ENCODE measurements at places on chromosomes 16 and 17.

- no peak for DNase-seq
Measured at GRCh38 chr16:85881436-85881835, 17.5 kb upstream of the IRF8 start.

DNA sequence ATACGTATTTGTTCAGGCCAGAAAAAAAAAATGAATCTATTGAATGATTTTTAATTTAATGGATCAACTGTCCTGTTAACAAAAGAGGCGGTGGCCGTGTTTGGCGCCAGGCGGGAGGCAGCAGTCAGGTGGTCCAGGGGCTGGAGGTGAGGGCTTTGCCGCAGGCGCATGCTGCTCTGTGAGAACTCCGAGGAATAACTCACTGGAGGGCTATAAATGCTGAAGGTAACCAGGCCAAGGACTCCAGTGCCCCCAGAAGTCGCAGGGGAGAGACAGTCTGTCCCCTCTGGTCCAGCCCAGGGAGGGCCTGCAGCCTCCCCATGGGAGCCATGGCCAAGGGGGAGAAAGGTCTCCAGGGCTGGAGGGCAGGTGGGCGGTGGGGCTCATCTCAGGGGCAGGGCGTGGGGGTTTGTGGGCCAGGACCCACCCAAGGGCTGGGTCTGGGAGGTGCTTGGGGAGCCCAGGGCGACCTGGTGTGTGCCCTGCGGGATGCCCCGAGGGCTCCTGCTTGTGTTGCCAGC lies 7.1 kb upstream of the BAHCC1 start:
- no peak for DNase-seq

- DNase-seq = no peak
Measured at GRCh38 chr17:4607773-4608187, 23.5 kb downstream of the SMTNL2 start.

DNA sequence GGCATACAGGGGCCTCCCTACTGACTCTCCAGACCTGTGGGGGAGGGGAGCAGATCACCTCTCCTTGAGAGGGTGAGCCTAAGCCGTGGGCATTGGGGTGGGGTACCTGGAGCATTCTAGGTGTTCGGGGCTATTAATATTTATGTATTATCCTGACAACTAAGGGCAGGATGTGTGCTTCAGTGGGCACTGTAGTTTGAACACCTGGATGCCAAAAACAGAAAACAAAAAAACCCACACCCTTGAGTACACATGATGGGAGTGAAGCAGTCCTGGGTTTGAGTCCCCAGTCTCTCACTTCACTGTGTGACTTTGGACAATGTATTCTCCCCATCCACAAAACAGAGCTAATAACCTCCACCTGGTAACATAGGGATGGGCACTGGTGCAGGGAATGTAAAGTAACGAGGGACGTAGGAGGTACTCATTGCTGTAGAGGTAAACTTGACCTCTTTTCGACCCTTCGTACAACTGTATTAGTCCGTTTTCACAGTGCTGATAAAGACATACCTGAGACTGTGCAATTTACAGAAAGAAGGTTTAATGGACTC lies 257.8 kb downstream of the CPPED1 start:
- no peak for DNase-seq

DNA sequence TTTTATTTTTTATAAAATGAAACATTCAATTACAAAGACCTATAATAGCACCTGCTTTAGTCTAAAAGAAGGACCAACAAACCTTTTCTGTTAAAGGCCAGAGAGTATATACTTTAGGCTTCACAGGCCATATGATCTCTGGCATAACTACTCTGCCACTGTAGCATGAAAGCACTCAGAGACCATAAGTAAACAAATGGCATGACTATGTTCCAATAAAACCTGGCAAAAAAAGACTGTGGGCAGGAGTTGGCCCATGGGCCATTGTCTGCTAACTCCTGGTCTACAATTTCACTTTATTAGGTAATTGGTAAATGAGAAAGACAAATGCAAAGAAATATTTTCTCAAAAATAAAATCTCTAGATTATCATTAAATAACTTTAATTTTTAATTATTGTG lies 14.9 kb downstream of the CEP112 start:
- DNase-seq = peak; percentile 52

- DNase-seq = no peak
Measured at GRCh38 chr17:58918072-58918471, 162.4 kb downstream of the PPM1E start.

- DNase-seq = no peak
Measured at GRCh38 chr16:68081861-68082628, 3.1 kb upstream of the NFATC3 start.

- no peak for DNase-seq
Measured at GRCh38 chr17:58527949-58528348, 13.5 kb upstream of the MTMR4 start.

GRCh38 chr17:74009056-74009625 lies 194.3 kb upstream of the RPL38 start:
- no peak for DNase-seq
